Fibroblast of skin of right quadriceps (primary cell): ENCODE measurements at places on chromosomes 13 and 19.

DNA sequence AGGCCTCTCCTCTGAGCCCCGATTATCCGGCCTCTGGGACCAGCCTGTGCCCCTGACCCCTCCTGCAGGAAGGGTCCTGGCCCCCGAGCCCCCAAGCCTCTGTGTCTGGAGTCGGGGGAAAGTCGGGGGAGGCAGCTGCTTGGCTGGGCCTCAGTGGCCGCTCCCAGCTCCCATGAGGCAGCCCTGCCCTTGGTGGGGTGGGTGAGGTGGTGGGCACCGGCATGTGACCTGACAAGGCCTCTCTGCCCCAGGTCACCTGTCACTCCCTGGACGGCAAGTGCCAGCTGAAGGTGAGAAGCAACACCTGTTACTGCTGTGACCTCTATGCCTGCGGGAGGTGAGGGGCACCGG lies 41.5 kb downstream of the TMEM255B start:
- no peak for DNase-seq

GRCh38 chr13:58884353-58885209 lies 1253.0 kb downstream of the PCDH17 start:
- DNase-seq, result no peak

DNA sequence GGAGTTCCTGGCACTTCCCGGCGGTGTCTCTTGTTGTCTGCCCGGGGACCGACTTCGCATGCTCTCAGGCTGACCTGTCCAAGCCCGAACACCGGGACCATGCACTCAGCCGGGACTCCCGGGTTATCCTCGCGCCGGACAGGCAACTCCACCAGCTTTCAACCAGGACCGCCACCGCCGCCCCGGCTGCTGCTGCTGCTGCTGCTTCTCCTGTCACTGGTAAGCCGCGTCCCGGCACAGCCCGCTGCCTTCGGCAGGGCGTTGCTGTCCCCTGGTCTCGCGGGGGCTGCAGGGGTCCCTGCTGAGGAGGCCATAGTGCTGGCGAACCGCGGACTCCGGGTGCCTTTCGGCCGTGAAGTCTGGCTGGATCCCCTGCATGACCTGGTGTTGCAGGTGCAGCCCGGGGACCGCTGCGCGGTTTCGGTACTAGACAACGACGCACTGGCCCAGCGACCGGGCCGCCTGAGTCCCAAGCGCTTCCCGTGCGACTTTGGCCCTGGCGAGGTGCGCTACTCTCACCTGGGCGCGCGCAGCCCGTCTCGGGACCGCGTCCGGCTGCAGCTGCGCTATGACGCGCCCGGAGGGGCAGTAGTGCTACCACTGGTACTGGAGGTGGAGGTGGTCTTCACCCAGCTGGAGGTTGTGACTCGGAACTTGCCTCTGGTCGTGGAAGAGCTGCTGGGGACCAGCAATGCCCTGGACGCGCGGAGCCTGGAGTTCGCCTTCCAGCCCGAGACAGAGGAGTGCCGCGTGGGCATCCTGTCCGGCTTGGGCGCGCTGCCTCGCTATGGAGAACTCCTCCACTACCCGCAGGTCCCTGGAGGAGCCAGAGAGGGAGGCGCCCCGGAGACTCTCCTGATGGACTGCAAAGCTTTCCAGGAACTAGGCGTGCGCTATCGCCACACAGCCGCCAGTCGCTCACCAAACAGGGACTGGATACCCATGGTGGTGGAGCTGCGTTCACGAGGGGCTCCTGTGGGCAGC lies 661 bp downstream of the FREM2 start:
- no peak for DNase-seq

- DNase-seq, result no peak
These were observed 4.3 kb downstream of the SOX1 start for GRCh38 chr13:112071102-112071722.

GRCh38 chr19:35986664-35987570 lies 8.1 kb upstream of the SDHAF1 start:
- DNase-seq, result no peak

- no peak for DNase-seq
These were observed 648.2 kb upstream of the GPC6 start for GRCh38 chr13:92578358-92578757.

- DNase-seq, result peak; percentile 62
These were observed 5.8 kb downstream of the MLLT1 start for GRCh38 chr19:6273701-6274601.

GRCh38 chr13:27981006-27981708 lies 7.3 kb downstream of the URAD start:
- DNase-seq, result no peak

DNA sequence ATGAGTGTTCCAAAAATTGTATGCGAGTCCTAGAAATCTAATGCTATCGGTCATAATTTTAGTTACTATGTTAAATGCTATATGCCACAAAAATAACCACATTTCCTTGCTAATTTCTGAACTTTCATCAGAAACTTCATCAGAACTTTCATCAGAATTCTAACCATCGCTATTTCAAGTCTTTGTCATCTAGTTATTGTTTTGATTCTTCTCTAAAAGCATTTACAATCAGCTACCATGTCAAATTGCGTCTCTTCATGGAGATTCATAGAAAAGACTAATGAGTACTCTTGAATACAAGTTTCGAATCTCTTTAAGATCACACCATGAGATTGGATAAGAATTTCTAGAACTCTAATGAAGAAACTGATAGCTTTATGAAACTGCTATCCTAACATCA lies 52.7 kb upstream of the TM9SF2 start:
- no peak for DNase-seq

GRCh38 chr13:26340807-26341206 lies 86.9 kb downstream of the CDK8 start:
- peak; percentile 18 for DNase-seq

GRCh38 chr13:26412936-26413716 lies 144.4 kb upstream of the WASF3 start:
- DNase-seq, result no peak

GRCh38 chr13:111337206-111337605 lies 16.8 kb downstream of the TEX29 start:
- peak; percentile 94 for DNase-seq

DNA sequence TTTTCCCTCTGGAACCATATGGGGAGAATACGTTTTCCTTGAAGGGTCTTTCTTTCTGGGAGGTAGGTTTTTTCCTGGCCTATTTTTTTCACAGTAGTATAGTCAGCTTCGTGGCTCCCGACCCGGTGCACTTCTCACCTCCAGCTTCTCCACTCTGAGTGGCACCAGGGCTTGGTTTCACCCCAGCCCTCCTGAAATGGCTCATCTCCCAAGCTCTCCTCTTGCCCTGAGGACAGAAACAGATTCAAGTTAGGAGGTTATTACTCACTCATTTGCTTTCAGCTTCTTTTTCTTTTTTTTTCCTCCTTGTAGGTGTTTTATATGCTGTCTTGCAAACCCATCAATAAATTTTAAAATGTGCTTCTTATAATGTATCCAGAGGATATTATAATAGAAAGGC lies 199.3 kb downstream of the RFC3 start:
- no peak for DNase-seq

- DNase-seq, result no peak
These were observed 4.7 kb upstream of the TLE2 start for GRCh38 chr19:3033595-3034405.

GRCh38 chr13:91904005-91904404 lies 505.6 kb downstream of the GPC5 start:
- DNase-seq, result no peak

DNA sequence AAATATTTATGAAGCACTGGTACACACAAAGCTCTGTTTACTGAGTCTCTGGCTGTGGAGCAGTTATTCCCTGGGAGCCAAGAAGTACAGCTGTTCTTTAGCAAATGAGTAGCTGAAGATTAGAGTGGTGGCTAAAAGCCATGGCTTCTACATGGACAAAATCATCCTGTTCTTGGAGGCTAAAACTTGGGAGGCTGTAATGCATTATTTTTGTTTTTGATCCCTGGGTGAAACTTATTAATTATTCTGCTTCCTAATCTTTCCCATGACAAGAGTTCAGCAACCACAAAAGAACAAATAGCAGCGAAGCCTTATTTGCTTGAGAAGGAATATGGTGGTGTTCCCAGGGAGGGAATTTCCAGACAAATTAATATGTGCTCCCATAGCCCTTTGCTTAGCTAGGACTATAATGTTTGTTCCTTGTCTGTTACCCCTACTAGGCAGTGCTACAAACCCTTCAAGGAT lies 109.5 kb downstream of the DCT start:
- no peak for DNase-seq

DNA sequence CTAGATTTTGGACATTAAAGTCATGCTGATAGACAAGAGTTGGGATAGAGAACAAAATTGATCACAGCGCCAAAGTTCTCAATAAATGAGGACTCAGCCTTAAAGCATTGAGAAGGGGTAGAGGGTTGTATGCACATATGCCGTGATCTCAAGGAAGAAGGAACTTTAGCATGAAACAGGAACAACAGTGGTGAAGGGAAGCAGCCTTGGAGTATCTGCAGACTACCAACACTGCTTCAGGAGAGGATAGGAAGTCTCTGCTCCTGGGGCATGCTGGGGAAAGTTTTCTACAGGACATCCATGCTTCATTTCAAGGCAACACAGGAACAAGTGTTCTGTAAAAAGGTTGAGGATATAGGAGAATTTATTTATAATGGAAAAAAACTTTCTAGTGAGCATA lies 111.9 kb upstream of the MLNR start:
- DNase-seq, result no peak

DNA sequence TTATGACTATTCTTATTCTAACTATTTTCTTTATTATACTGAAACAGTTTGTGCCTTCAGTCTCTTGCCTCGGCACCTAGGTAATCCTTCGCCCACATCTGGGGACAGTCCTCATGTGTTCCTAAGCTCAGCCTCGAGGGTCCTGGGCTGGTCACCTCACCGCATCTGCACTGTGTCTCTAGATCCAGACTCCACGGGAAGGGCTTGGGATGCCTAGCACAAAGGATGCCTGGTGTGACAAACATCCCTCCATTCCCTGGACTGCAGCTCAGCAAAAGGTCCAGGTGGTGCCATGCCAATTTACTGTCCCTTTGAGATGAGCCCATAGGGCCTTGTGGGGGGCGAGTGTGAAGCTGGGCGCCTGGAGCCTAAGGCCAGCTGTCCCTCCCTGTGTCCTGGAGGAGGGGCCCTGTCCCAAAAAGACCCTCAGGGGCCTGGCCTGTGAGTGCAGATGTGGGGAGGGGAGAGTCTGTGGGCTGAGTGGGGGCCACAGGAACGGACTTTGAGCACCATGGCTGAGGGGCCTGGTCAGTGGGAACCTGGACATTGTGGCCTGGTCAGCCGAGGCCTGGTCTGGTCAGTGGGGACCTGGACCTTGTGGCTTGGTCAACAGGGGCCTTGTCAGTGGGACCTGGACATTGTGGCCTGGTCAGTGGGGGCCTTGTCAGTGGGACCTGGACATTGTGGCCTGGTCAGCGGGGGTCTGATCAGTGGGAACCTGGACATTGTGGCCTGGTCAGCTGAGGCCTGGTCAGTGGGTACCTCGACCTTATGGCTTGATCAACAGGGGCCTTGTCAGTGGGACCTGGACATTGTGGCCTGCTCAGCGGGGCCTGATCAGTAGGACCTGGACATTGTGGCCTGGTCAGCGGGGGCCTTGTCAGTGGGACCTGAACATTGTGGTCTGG lies 45.1 kb upstream of the TPM4 start:
- DNase-seq, result no peak

- DNase-seq, result no peak
These were observed 18.1 kb upstream of the ZFP82 start for GRCh38 chr19:36436531-36436930.

GRCh38 chr13:42925626-42926025 lies 66.4 kb downstream of the EPSTI1 start:
- DNase-seq, result no peak

- DNase-seq, result no peak
These were observed 7.5 kb upstream of the PLA2G4C start for GRCh38 chr19:48118131-48118517.

DNA sequence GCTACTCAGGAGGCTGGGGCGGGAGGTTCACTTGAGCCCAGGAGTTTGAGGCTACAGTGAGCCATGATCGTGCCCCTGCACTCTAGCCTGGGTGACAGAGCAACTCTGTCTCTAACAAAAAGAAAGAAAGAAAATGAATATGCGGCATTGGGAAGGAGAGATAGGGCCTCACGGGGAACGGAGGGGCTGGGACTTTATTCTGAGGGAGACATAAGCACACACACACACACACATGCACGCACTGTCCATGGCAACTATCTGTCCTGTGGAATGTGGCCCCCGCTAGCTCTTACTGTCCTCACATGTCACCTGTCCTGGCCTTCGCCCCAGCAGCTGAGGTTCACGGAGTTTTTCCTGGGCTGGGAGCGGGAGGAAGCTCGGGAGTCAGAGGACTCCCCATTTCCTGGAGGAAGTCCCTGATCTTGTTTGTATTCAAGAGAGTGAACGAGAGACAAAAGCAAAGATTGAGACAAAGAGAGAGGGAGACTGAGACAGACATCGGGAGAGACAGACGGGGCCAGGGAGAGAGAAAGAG lies 654 bp downstream of the STAP2 start:
- DNase-seq, result peak; percentile 15

DNA sequence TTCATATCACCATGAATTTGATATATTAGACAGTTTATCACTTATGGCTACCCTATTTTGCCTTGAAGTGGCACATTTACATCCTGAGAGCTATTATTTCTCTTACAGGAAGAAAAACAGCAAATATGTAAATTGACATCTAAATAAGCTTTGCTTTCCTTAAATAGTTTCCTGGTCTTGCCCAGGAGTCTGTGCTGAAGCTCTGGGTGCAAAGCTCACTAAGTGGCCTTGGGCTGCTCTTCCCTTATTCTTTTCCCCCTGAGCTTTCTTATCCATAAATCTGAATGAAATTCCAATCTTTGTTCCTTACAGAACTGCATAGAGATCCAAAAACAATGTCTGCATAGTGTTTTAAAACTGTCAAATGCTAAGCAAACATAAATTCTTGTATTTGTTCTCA lies 56.3 kb downstream of the TNFSF13B start:
- no peak for DNase-seq

DNA sequence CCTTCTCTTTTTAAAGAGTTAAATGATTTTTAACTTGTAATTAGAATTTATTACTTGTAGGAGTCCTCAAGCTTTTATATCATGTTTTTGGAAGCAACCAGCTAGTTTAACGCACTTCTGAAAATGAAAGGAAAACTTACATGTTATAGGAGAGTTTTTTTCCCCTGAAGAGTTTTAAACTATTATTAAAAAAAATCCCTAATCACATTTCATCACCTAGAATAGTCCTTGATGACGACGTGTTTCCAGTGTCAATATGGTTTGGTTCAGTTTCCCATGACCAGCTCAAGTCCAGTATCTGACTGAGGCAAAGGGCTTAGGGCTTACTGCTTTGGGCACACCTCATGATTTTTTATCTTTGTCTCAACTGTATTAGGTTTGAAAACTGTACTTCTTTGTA lies 36.0 kb downstream of the URI1 start:
- DNase-seq, result no peak

GRCh38 chr13:83184819-83185218 lies 697.5 kb downstream of the SLITRK1 start:
- DNase-seq, result peak; percentile 38

- no peak for DNase-seq
These were observed 676 bp downstream of the CD320 start for GRCh38 chr19:8307400-8307964.

GRCh38 chr13:33328701-33329100 lies 43.1 kb upstream of the STARD13 start:
- DNase-seq, result no peak

- DNase-seq, result no peak
These were observed 60.0 kb upstream of the WDFY2 start for GRCh38 chr13:51524312-51524711.

GRCh38 chr13:105037110-105037509 lies 1498.4 kb downstream of the EFNB2 start:
- peak; percentile 7 for DNase-seq
